ENCODE measurements at places on chromosomes 3 and 15. TPM values are rescaled to one million over a fixed set of nuclear protein-coding genes. Genes with fewer than 3 reads are reported as not detected.

GOLGA8G gene
- total RNA-seq: not detected

ADPRH gene
- 14.5 TPM for total RNA-seq

TNIK gene
- total RNA-seq: 7.3 TPM

ALG1L2 gene
- not detected for total RNA-seq

SLC51B gene
- not detected for total RNA-seq

PARP6 gene
- 10.6 TPM for total RNA-seq

CD200R1 gene
- total RNA-seq: not detected

NUTM1 gene
- total RNA-seq: not detected

FHIT gene
- total RNA-seq: 0.27 TPM

CASR gene
- total RNA-seq: not detected

PTH1R gene
- total RNA-seq: not detected

SPINK8 gene
- total RNA-seq: not detected

HYKK gene
- 4.0 TPM for total RNA-seq

SLC12A1 gene
- total RNA-seq: not detected
